Fibroblast of villous mesenchyme (primary cell): ENCODE measurements at places on chromosomes 1 and 21. TPM values are rescaled to one million over a fixed set of nuclear protein-coding genes. Genes with fewer than 3 reads are reported as not detected.

NHLH1 gene
- under 0.01 TPM in 1 of 2 replicates, not detected in the other for total RNA-seq

REN gene
- total RNA-seq: 4.3 and 8.7 TPM in 2 replicates

TRABD2B gene
- total RNA-seq: not detected in 2 replicates

TMEM50B gene
- 24.5 and 41.0 TPM in 2 replicates for total RNA-seq

NEGR1 gene
- total RNA-seq: 7.1 and 13.8 TPM in 2 replicates

FBXO2 gene
- 1.9 and 4.3 TPM in 2 replicates for total RNA-seq

ADORA3 gene
- not detected in 2 replicates for total RNA-seq

GSTM5 gene
- total RNA-seq: 5.8 and 9.1 TPM in 2 replicates

PTPN7 gene
- not detected in 2 replicates for total RNA-seq

NECTIN4 gene
- 0.32 and 2.6 TPM in 2 replicates for total RNA-seq

LCE3D gene
- not detected in 2 replicates for total RNA-seq

FCRL2 gene
- total RNA-seq: not detected in 2 replicates

LACTBL1 gene
- not detected in 2 replicates for total RNA-seq

C1orf53 gene
- 5.6 and 8.1 TPM in 2 replicates for total RNA-seq

GUCA2A gene
- total RNA-seq: not detected in 2 replicates

SLC6A9 gene
- total RNA-seq: 11.7 and 15.1 TPM in 2 replicates
